Stimulated activated CD4-positive, alpha-beta T cell treated with anti-CD3 and anti-CD28 coated beads, TNF-alpha, amount 100 ng/mL, for 1 hour (primary cell): ENCODE measurements at places on chromosomes 6 and 20.

DNA sequence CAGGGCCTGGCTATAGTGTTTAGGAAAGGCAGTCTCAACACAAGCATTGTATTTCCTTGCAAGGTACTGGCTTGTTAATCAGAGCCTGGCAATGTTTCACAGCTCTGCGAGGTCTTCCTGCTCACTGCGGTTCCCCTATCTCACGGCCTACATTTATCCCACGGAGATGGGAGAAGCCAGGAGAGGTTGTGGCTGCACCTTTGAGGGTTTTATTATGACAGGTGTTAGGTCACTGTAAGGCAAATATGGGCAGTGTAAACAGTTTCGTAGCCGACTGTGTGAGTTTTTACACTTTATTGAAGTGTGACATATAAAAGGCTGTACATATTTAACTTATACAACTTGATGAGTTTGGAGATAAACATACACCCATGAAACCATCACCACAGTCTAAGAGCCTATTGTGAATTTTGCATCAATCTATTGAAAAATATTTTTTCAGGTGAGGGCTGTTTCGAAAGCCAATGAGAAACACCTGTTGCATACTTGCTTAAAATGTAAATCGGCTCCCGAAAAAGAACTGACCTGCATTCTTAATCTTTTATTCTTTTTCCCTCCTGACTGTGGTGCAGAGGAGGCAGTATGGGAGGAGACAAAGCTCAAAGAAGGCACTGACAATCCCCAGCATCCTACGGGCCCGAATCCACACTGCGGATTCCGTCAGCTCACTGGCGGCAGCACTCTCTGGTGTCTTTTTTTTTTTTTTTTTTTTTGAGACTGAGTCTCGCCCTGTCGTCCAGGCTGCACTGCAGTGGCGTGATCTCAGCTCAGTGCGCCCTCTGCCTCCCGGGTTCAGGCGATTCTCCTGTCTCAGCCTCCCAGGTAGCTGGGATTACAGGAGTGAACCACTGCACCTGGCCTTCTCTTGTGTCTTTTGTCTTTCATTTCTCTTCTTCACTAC, 7.5 kb upstream of the RBM38 start:
- DNase-seq: no peak

DNA sequence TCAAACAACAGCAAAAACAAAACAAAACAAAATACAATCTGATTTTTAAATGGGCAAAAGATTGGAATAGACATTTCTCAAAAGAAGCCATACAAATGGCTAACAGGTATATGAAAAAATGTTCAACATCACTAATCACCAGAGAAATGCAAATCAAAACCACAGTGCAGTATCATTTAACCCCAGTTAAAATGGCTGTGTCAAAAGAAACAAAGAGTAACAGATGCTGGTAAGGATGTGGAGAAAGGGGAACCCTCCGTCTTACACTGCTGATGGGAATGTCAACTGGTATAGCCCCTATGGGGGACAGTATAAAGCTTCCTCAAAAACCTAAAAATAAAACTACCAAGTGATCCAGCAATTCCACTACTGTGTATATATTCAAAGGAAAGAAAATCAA, 10.9 kb upstream of the NELFCD start:
- no peak for DNase-seq

DNA sequence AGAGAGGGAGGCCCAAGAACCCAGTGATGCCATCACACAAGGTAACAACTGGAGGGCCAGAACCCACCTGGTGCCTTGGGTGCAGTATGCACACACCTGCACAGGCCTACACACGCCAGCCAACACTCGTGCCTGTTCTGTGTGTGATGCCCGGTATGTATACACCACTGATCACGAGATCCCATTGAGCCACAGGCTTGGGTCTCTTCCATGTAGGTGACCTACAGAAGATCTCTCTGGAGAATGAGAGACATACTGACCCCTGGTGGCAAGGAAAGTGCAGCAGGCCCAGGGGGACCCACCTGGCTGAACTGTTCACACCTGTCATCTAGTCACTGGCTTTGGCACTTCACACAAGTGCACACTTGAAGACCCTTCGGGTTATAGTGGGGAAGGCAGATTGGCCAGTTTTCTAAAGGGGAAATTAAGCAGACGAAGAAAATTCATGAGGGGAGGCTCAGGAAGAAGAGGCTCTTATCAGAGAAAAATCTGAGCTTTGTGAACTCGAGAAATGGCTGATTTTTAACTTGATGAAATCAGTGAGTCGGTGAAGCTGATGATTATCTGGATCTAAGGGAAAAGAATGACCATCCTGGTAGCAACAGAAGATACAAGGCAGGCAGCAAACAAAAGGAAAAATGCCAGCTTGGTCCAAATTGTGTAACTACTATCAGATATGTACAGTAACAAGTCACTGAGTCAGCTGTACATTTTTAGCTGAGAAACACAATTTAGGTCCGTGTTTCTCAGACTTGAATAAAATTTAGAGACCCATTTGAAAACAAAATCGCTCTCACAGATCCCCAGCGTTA, 69.1 kb upstream of the PBOV1 start:
- DNase-seq: peak; percentile 28

- DNase-seq: no peak
Observed at GRCh38 chr6:110101885-110102284, 77.6 kb downstream of the WASF1 start.

GRCh38 chr6:1657116-1657770, 47.5 kb downstream of the FOXC1 start:
- DNase-seq: no peak

DNA sequence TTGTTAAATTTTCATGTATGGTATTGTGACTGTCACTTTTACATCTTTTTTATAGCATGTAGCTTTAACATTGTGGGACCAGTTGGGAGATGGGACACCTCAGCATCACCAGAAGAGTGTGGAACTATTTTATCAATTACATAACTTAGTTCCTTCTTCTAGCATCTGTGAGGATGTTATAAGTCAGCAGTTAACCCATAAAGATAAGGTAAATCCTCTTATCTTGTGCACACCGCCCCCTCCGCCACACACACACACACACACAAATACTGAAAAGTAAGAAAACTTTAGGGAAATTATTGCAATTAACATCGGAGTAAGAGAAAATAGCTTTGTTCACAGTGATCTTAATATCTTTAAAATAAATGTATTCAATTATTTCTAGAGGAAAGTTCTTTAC, 60.9 kb downstream of the PGM3 start:
- DNase-seq: no peak

- no peak for DNase-seq
Observed at GRCh38 chr6:80550281-80550680, 443.8 kb downstream of the BCKDHB start.

DNA sequence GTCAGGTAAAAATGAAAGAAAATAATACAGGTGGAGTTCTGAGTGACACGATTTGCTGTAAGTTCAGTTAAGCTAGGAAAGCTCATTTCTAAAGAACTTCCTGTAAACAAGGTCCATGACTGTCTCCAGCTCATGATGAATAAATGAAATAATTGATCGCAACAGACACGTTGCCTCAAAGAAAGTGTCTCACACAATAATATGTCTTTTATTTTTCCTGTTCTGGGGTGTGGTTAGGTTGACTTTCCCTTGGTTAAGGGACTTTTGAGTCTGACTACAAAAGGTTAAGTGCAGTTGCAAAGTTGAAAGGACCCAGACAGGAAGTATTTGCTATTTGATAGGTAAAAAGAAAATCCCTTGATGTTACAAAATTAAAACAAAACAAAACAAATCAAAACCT, 304.2 kb upstream of the PRDM1 start:
- no peak for DNase-seq

DNA sequence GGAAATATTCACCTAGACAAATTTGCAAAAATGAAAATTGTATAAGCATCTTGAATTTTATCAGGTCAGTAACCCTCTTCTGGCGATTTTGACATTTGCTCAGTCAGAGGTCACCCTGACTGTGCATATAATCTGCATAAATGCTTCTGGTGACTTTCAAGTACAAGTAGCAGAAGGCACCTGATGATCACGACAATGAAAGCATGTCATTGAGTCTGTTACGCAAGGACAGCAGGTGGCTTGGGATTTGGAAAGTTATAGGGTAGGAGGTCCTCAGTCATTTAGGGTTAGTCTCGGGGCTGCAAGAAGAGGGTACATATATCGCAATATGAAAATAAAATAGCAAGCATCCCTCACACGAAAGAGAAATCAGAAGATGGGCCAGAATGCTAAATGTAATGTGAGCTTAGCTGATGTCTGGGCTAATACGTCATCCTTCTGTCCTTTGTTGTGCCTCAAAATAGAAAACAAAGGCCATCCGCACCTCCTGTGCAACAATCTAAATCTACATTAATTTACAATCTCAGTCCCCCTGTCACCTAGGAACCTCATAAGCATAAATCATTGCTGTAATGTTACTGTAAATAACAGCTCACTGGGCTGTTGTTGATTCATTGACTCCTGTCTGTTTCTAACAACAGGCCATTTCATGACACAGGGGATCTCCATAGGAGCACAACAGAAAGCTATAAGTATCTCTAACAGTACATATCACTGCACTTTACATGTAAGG, 155.2 kb upstream of the RSPO3 start:
- no peak for DNase-seq

GRCh38 chr6:27517928-27518787, 45.3 kb upstream of the ZNF184 start:
- DNase-seq: no peak

GRCh38 chr6:89045576-89045975, 35.0 kb upstream of the PNRC1 start:
- DNase-seq: no peak

DNA sequence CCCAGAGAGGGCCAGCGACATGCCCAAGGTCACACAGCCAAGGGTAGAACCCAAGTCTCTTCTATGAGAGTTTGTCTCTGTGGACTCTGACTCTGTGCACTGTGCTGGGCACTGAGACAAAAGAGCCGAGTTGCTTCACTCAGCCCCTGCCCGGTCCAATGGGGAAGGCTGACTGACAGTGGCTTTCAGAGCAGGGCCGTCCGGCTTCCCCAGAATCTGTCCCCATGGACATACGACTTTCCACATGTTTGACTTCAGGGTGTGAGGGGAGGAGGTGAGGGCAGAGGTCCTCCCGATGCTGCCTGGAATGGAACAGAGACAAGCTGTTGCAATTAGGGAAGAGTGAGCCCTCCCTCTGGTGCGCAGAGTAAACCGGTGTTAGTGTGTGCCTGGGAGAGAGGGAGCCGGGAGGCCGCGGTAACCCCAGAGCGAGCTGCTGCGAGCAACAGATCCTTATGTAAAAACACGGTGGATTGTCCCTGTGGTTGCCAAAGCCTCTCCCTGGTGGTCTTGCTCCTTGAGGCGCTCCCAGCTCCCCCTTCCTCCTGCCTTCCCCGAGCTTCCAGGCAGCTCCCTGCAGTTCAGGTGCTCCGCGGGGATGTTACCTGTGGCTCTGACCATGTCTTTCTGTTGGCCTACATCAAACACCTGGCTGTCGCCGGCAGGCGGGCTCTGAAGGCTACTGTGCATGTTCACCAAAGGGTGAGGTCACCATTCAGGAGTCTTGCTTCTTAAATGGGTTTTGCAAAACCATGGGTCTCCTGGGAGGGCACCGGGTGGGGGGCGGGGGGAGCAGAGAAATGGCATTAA, 672 bp downstream of the SIRPA start:
- no peak for DNase-seq

DNA sequence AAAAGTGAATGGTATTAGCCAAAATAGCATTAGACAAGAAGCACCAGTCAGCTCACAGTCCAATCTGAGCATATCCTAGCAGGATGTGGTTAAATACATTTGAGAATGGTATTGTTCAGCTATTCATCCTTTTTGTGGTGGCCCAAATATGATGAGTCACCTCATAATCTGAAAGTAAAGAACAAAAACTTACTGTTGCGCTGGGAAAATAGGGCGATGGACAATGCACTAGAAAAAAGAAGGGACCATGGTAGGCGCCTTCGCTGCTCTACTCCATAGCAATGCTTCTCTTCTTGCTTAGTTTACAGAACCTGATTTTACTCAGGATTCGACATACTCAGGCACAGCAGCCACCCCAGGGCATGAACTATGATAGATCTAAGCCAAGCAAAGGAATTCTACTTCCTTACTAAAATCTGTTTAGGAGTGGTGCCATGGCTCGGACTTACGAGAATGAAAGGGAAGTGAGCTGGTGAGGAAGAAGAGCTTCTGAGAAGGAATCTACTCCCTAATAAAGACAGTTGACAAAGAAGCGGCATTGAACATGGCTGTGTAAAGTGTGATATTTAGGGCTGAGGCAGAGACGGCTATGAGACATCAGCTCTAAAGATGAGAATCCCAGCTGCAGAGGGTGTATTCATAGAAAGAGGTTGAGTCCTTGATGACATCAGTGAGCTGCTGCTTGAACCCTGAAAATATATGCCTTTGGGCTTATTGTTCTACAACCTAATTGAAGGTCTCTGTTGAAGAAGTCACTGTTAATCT, 16.6 kb upstream of the FBXO9 start:
- DNase-seq: no peak

DNA sequence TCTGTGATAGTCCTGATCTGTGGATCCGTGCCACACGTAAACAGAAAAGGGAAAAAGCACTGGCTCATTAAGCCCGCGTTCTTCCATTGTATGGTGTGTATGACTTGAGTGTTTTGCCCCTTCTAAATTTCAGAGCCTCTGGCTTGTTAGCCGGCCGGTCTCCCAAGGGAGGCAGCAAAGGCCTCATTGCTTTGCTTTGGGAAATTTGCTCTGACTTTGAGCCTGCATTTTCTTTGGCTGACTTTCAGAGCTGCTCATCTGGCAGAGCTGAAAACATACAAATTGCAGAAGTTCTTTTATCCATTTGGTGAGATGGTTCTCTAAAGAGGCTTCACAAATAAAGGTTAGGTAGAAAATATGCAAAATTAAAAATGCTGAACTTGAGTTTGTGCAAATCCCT, 123.0 kb downstream of the UTRN start:
- DNase-seq: no peak
